Stimulated activated CD4-positive, alpha-beta T cell treated with anti-CD3 and anti-CD28 coated beads, Interleukin-15, amount 100 ng/mL, for 1 hour (primary cell): ENCODE measurements at places on chromosomes 3 and 15.

DNA sequence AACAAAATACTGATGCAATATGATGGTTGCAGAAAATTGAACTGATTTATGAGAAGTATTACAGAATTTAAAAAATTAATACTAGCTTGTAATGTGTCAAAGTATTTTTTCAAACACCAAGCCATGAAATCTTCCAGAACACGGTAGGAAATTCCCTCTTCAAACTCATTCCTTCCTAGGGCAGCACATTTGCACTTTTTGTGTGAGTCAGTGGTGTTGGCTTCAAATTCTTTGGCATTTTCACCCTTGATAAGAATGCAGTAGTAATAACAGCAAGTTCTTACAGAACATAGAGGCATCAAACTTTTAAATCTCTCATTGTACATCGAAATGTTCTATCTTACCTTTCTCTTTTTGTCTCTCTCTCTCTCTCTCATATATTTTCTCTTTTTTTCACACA lies 191.8 kb downstream of the CGGBP1 start:
- DNase-seq, result no peak

DNA sequence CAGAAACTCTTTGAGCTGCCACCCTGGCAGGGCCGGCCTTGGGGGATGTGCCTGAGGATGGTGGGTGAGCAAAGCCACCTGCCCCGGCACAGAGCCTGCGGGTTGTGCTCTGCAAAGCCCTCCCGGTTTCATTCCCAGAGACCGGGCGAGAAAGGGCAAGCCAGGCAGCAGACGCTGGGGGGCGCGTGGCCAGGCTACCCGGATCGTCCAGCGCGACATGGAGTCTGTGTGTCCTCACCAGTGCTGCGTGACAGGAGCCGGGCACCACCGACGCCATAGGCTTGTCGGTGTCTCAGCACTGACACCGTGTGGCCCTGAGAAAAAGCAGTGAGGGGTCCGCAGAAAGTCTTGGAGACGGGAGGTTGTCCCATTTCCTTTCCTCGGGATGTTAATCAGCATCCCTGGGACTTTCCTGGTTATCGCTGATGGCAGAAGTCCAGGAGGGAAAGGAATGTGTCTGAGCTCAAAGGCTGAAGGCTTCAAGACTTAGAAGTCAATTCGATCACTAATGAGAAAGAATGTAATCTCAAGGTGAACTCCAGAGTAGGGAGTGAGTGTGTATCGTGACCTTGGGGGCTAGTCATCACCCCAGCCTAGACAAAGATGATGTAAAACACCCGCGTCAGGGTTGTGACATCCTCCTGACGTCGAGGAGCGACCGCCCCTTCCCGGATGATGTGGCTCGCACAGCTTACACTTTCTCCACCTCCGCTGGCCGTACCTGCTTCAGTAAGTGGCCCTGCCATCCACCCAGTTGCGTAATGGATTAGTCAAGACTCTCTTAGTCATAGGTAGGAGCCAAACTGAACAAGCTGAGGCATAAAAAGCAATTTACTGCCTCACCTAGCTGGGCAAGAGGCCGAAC lies 36.3 kb upstream of the PLA2G4E start:
- no peak for DNase-seq

GRCh38 chr3:36957862-36958686 lies 13.2 kb upstream of the TRANK1 start:
- DNase-seq, result no peak

DNA sequence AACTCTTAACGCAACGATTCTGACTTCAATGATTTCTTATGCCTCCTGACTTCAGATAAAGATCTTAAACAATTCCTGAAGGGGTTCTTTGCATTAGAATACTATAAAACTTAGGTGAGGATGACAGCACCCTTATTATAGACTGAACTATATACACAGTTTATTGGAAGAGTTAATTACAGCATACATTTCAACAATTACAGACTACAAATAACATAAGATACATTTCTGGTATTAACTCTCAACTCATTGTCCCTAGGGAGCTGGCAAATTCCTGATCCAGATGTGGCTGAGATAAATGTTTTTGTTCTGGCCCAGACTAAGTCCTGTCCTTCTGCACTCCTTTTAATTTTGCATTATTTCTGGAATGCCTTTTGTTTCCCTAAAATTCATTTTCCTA lies 155.5 kb upstream of the TMC3 start:
- no peak for DNase-seq

DNA sequence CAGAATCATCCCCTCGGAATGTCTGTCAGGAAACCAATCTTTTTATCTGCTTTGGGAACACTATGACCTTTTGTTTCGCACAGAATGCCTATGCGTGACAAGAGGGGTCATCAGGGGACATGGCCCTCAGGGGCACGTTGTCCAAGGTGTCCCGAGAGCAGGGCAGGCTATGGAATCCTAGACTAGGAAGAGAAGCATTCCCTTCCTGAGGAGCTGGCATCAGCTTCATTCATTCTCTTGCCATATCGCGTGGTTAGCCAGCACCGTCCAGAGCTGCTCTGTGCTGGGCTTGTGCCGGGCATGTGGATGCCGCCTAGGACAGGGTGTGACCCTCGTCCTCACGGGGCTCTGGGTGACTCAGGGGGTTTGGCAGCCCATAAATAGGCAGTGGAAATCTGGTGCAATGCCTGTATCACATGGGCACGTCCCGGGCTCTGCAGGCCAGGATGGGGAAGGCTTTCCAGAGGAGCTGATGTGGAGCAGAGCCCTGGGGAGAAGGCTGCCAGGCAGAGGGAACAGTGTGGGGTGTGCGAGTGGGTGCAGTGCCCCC lies 117.8 kb downstream of the TMEM266 start:
- DNase-seq, result no peak

GRCh38 chr3:121883507-121883906 lies 10.7 kb upstream of the SLC15A2 start:
- DNase-seq, result no peak

DNA sequence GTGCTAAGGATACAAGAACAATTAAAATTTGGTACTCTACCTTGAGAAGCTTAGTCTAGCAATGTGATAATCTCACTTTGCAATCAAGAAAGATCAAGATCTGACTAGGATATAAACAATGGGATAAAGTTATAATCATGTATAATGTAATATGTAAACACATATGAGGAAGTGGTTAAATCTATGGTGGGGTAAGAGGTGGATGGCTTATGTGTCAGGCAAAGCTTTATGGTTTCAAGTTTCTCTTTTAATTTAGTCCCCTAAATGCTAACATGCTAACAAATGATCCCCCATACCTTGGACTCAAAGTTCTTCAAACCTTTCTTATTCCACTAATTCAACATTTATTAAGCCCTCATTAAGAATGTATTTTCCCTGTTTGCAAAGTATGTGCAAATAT lies 2.5 kb downstream of the RSL24D1 start:
- DNase-seq, result no peak

DNA sequence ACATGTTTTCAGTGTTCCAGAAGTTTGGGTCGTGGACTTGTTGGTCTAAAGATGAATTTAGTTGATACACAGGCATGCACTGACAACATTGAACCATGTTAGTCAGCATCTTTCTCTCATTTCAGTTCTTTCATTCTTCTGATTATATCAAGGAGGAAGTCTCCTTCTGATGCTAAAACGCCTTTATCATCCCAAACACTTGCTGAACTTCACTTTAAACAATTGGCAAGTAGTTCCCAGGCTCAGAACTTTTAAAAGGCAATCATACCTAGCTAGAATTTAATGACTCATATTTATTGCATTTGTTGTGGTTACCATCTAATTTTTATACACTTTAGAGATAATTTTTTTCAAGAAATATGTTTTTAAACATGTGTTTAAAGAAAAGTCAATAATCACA lies 15.9 kb downstream of the LMCD1 start:
- no peak for DNase-seq

- no peak for DNase-seq
Measured at GRCh38 chr15:89822026-89822425, 7.4 kb upstream of the ANPEP start.

DNA sequence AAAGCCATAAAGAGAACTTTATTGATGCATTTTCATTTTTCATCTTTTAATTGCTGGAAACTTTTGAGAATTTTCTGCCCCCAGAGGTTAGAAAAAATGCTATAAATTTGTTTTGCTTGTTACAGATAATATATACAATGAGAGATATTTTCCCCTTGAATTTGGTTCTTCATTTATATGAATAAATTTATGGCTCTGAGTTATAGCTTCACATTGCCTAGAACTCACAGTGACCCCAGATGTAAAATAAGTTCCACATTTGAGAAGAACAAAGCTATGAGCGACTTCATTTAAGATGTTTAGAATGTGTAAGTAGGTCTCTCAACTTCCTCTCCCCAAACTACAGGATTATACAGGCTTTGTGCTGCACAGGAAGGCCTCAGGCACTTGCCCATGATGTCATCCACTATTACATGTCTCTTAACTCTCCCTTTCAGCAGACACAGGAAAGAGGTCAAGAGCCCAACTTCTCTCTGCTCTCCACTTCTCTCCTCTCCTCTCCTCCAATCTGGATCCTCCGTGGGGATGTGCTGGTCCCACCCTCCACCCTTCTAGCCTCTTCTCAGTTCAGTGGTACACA lies 92.8 kb downstream of the DUT start:
- no peak for DNase-seq

DNA sequence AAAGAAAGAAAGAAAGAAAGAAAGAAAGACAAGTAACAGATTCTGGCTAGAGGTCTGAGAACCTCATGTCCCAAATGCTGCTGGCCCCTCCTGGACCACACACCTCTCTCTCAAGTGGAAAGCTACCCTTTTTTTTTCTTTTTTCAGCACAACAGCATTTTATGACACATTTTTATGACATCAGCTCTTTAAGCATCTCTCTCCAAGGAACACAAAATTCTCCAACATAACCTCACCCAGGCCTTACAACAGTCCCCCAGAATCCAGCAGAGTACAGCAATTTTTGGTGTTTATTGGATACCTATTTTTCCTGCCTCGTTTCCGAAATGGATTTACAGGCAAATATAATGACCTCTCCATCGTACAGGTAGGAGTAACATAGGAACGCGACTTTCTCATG lies 11.2 kb upstream of the NTRK3 start:
- no peak for DNase-seq

- DNase-seq, result no peak
Measured at GRCh38 chr3:149000206-149000745, 8.9 kb downstream of the GYG1 start.
